ENCODE measurements at places on chromosomes 16 and 17.

GRCh38 chr16:11495066-11495407 lies 91.7 kb downstream of the LITAF start:
- no peak for DNase-seq

- DNase-seq = no peak
Measured at GRCh38 chr17:40203131-40203530, 16.0 kb upstream of the WIPF2 start.

DNA sequence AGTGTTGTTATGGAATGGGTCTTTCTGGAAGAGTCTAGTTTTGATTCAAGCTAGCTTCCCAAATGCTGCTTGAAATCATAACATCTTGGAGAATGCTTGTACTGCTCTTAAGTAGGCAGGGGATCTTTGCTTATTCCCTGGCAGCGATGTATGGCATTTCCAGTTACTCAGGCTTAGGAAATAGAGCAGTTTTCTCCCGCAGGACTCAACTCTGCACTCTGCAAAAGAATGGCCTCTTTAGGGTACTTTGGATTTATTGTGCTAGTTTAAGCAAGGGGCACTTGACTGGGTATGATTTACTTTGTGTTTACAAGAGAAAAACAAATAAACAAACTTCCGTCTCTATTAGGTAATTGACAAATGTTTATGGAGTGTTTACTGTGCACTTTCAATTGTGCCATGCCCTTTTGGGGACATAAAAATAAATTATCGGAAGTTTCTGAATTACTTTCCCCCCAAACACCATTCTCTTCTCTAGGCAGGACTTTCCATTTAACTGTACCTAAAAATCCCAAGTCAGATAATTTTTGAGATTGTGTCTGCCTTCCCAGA lies 164.0 kb downstream of the MAP2K6 start:
- no peak for DNase-seq

- DNase-seq = no peak
Measured at GRCh38 chr17:79861413-79862216, 22.4 kb upstream of the CBX4 start.

DNA sequence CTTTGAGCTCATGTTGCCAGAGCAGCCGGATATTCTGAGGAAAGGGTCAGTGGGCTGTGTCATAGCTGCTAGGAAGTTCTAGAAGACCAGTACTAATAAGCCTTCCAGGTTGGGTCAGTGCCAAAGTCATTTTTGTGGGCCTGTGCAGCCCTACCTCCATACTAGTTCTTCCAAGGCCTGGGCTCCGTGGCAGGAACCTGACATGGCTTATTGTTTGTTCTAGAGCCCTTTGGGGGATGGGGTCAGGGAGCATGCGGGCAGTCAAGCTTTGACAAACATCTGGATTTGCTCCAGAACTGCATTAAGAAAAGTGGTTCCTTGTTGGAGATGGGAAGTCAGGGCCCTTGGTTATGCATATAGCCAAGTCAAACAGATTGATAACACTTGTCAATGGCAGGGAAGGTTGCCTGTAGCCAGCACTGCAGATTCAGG lies 7.6 kb downstream of the ALKBH5 start:
- DNase-seq = no peak

GRCh38 chr17:47636273-47637030 lies 13.3 kb upstream of the KPNB1 start:
- no peak for DNase-seq

DNA sequence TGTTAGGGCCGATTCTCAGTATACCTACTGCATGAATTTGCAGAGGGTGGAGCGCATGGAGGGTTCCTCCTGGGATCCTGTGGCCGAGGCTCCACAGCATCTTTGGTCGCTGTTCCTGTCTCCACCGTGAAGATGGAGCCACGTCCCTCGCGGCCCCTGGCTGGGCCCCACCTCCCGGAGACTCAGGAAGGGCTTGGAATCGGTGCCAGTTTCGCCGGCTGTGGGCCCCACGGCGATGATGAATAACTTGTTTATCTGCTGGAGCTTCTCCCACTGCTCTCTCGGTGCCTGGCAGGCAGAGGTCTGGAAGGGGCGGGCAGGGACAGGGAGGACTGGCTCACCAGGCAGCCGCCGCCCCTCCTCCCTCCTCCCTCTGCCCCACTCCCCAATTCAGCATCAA lies 8.1 kb downstream of the SLC5A11 start:
- no peak for DNase-seq

- no peak for DNase-seq
Measured at GRCh38 chr17:54426296-54426886, 474.3 kb upstream of the TOM1L1 start.

DNA sequence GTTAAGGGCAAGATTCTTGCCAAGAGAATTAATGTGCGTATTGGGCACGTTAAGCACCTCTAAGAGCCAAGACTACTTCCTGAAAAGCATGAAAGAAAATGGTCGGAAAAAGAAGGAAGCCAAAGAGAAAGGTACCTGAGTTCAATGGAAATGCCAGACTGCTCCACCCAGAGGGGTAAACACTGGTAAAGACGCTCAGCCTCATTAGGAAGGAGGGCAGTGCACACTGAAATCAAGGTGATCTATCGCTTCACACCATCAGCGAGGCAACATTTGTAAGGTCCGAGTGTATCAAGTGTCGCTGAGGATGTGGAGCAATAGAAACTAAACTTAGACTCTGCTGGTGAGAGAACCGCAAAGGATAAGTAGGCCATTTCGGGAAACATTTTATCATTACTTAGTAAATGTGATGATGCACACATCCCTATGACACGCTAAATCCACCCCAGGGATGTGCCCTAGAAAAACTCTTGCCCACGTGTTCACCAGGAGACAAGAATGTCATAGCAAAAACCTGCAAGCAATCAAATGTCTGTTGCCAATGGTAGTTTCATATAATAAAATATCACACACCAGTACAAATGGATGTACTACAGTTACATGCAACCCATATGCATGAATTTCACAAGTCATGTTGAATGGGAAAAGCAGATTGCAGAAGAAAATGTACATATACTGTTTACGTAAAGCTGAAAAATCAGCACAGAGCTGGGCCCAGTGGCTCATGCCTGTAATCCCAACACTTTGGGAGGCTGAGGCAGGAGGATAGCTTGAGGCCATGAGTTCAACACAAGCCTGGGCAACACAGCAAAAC lies 23.6 kb downstream of the CNTROB start:
- no peak for DNase-seq

DNA sequence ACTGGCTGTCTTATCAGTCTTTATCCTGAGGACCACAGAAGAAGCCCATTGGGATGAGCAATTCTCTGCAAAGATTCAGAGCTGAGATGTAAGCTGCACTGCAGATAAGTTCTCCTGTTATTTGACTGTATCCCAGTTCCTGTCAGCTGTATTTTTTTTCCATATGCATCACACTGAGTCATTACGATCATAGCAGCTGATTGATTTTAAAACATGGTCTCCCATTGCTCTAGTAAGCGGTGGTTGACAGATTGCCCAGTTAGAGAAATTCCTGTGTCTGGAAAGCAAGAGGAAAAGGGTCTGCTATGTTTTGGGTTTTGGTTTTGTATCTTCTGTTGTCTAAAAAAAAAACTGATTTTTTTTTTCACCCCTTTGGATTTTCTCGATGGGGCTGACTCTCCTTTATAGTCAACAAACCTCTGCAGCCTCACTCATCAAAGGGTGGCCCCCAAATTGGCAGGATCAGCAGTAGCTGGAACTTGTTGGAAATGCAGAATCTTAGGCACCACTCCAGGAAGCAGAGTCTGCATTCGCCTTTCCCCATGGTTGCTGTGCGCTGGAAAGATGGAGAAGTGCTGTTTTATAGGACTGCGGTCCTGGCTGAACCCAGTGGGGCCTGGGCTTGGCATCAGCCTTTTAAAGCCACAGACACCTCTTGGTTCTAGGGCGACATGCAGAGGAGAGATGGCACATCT lies 220.1 kb upstream of the MPHOSPH6 start:
- no peak for DNase-seq

GRCh38 chr16:794853-795466 lies 5.6 kb downstream of the GNG13 start:
- DNase-seq = no peak

GRCh38 chr17:75456039-75456416 lies 407 bp upstream of the TMEM94 start:
- no peak for DNase-seq

GRCh38 chr16:88195911-88196465 lies 186.8 kb upstream of the ZNF469 start:
- DNase-seq = no peak

DNA sequence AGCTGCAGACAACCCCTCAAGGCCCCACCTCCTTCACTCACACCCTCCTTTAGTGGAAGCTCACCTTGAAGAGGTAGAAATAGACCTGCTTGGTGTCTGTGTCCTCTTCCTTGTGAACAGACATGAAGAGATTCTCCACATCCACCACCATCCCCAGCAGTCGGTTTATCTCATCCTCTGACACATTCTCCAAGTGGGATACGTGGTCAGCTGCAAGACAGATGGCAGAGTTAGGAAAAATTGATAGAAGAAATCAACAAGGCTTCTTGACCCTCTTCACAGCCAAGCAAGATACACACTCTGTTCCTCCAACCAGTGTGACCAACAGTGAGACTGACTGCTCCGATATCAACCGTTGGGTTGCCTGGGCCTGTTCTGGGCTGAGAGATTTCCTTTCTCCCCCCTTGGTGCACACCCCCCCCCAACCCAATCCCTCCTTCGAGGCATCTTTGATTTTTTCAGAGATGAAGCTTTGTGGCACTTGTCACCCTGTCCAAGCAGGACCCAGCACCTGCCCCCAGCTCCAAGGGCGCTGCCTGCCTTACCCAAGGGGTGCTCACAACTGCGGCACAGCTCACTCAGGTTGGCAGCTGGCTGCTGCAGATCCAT lies 902 bp downstream of the KAT2A start:
- no peak for DNase-seq

- no peak for DNase-seq
Measured at GRCh38 chr16:61770301-61770700, 265.9 kb downstream of the CDH8 start.

GRCh38 chr17:36632916-36633771 lies 31.8 kb downstream of the MRM1 start:
- no peak for DNase-seq

DNA sequence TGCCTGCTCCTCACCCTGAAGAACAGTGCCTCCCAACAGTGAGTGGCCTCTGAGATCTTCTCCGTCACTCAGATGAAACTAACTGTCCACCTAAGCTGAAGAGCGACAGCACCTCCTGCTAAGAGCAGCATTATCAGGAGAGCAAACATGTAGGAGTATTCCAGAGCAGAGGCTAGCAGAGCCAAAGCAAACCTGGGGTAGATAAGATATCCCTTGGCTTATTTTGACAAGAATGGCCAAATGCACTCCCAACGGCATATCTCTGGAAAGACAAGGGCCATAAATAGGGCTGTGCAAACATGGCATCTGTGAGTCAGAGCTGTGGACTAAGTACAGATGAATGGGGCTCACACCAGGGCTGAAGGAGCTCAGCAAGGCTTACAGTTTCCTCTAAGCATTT lies 96.3 kb downstream of the NDEL1 start:
- no peak for DNase-seq

GRCh38 chr16:11310997-11311561 lies 29.9 kb upstream of the PRM1 start:
- no peak for DNase-seq

GRCh38 chr17:79800325-79801155 lies 3.7 kb upstream of the CBX8 start:
- no peak for DNase-seq

DNA sequence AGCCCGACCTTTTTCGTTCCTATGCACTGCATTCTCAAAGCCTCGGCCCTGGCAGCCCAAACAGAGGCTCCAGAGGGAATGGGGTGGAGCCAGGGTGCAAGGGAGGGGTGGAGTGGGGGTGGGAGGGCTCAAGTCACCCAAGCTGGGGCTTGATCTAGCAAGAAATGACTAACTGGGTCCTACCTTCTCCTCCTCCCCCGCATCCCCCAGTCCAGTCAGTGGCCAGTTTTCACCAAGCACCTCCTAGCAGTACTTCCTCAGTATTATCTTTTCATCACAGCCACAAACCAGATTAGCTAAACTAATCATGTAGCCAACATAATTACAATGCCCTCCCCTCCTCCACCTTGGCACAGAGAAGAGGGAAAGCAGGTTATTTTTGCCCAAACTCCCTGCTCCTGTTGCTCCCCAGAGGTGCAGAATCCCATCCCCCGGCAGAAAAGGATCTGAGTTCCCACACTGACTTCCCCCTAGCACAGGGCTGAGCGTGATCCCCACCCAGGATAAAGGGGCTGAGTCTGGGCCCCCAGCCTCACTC lies 2.2 kb downstream of the JUP start:
- DNase-seq = no peak

DNA sequence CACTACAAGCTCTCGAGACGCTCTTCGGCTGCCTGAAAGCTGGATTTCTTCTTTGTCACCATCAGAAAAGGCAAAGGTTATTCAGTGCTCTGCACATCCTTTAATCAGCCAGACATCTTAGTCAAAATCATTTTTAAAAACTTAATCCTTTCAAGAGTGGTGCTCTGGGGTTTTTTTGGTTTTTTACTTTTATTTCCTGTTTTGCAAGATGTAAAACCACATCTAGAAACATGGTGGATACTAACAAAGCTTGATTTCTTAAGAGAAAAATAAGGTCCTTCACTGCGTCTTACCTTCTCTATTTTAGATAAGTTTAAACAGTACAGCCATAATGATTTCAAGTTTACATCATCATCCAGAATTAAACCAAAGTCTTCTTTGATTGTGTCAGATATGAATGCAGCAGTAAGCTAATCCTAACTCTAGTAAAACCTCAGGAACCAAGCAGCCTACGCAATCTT lies 6.3 kb downstream of the ANKRD11 start:
- no peak for DNase-seq

DNA sequence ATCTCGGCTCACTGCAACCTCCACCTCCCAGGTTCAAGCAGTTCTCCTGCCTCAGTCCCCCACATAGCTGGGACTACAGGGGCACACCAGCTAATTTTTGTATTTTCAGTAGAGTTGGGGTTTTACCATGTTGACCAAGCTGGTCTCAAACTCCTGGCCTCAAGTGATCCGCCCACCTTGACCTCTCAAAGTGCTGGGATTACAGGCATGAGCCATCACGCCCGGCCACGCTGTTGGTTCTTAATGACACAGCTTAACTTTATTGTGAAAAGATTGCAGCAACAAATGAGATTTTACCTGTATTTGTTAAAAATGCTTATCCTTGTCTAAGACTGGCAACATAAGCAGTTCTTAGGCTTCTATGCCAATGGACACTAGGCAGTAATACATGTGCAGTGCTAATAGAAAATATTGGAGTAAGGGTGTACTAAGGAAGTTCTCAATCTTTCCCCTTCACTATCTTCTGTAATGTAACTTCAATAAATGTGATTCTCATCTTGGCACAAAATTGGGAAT lies 2.9 kb downstream of the UBB start:
- DNase-seq = no peak

GRCh38 chr17:70875729-70876310 lies 706.5 kb downstream of the KCNJ2 start:
- DNase-seq = no peak

- DNase-seq = no peak
Measured at GRCh38 chr16:21952040-21952792, 945 bp upstream of the UQCRC2 start.

GRCh38 chr17:37274461-37274860 lies 101.3 kb upstream of the C17orf78 start:
- DNase-seq = no peak

- DNase-seq = no peak
Measured at GRCh38 chr16:11258553-11259492, 2.8 kb upstream of the SOCS1 start.

- DNase-seq = no peak
Measured at GRCh38 chr17:6796887-6797490, 21.0 kb downstream of the FBXO39 start.

Data from 8988T (cell line).